ENCODE measurements at places on chromosomes 2 and 18. TPM values are rescaled to one million over a fixed set of nuclear protein-coding genes. Genes with fewer than 3 reads are reported as not detected.
A peak's percentile ranks its signal among the peaks of the same experiment; 100 is the strongest.

- H3K4me1 ChIP-seq: no peaks in the 10 kb centered on the region
- no peak overlapping the region for H3K27ac ChIP-seq
These were observed 14.0 kb upstream of the DCC start for GRCh38 chr18:52325997-52326396.

DNA sequence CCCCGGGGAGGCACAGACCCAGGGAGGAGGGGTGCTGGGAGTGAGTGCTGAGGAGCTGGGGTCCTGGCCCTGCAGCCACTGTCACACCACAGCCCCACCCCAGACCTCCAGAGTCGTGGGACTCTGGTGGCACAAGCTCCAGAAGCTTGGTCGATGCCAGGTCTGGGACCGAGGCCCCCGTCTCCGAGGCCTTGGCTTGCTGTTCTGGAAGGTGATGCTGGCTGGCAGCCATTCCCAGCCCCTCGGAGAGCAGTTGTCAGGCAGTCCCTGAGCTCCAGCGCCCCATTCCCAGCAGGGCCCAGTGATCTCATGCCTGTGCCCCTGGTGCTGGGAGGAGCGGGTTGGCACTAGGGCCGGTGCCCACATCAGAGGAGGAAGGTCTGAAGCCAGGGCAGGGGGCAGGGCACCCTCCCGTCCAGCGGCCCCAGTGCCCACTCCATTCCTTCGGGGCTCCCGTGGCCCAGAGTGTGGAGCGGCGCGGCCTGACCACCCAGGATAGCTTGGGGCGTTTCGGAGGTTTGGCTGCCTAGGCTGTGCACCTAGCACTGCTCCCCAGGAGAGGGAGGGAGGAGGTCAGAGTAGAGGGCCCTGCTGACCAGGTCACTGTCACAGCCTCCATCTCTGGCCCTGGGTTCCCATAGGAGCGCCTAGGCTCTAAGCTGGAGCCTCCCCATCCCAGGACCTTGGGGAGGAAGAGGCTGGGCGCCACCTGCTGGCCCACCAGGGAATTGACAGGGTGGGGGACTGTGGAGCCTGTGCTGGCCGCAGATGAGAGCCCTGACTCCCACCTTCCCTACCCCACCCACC lies 16.8 kb upstream of the ALPI start:
- H3K36me3 ChIP-seq: no peaks in the 10 kb centered on the region
- peak; percentile 23 for DNase-seq
- H3K4me3 ChIP-seq: no peak overlapping the region
- no peaks in the 10 kb centered on the region for H3K27me3 ChIP-seq
- H3K4me1 ChIP-seq: no peaks in the 10 kb centered on the region

Gene AQP12A
- total RNA-seq: not detected

- H3K36me3 ChIP-seq: no peaks in the 10 kb centered on the region
- no peaks in the 10 kb centered on the region for H3K27me3 ChIP-seq
- H3K27ac ChIP-seq: no peak overlapping the region
- no peak for DNase-seq
These were observed 73.5 kb downstream of the MYO1B start for GRCh38 chr2:191318729-191319078.

Gene DNAJC5G
- 0.33 TPM for total RNA-seq

Gene REG3G
- total RNA-seq: not detected

DNA sequence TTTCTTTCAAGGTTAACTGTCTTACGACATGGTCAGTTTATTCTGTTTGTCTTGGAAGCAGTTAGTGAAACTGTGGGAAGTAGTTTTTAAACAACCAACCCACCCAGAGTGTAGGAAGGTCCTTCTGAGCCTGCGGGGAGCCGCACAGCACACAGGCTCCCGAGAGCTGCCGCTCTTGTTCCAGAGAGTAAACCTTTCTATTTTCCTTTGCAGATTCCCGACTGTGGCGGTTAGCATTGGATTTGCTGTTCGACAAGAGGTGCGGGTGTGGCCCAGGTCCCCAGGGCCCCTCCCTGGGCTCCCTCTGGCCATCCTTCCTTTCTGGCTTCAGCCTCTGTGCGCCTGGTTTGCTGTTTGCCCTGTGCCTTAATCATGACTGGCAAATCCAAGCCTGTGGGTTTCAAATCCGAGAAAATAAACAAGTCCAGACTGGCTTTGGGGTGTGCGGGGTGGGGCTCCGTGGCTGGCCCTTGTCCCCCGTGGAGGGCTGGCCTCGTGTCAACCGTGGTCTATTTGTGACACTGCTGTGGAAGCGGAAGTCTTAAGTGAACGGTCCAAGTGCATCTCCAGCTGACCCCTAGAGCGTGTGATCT lies 30.7 kb downstream of the IMPA2 start:
- H3K27me3 ChIP-seq: no peaks in the 10 kb centered on the region
- H3K4me1 ChIP-seq: peaks cover 78% of the 10 kb centered on the region
- H3K27ac ChIP-seq: peak overlapping the region; percentile 95

DNA sequence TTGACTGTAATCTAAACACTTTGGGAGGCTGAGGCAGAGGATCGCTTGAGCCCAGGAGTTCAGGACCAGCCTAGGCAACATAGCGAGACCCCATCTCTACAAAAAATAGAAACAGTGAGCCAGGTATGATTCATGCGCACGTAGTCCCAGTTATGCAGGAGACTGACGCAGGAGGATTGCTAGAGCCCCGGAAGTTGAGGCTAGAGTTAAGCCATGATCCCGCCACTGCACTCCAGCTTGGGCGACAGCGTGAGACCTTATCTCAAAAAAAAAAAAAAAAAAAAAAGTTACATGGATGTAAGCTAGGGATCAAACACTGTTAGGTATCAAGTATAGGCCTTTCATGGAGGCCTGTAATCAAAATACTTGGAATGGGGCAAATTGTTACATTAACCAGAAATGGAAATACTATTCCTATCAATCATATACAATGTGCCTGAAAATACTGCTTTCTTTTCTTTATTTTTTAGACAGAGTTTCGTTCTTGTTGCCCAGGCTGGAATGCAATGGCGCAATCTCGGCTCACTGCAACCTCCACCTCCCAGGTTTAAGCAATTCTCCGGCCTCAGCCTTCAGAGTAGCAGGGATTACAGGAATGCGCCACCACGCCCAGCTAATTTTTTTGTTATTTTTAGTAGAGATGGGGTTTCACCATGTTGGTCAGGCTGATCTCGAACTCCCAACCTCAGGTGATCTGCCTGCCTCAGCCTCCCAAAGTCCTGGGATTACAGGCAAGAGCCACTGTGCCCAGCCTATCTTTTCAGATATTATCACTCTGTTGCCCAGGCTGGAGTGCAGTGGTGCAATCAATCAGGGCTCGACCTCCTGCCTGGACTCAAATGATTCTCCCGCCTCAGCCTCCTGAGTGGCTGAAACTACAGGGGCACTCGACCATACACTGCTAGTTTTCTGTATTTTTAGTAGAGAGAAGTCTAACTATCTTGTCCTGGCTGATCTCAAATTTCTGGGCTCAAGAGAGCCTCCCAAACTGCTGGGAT lies 27.2 kb downstream of the XPO1 start:
- no peaks in the 10 kb centered on the region for H3K27me3 ChIP-seq
- no peak overlapping the region for H3K27ac ChIP-seq
- H3K4me1 ChIP-seq: no peaks in the 10 kb centered on the region

Data from thyroid gland (tissue), 4 donors.